ENCODE measurements at places on chromosomes 1 and 21.

DNA sequence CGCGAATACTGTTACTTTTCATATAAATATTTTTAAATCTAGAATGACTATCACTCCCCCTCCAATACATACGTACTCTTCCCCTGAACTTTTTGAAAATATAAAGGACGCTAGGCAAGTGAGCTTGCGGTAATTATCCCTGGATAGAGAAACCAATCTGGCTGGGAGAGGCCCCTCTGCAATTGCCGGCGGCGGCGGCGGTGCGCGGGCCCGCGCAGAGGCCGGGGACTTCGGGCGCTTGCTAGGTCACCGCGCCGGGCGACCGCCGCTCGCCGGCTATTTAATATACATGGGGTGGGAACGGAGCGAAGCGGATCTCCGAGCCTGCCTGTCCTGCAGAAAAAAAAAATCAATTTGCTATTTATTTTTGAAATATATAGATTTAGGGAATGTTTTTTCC is 416.3 kb upstream of the ESRRG start:
- no peak overlapping the region for H3K27ac ChIP-seq
- no peaks in the 10 kb centered on the region for H3K4me1 ChIP-seq
- H3K27me3 ChIP-seq: no peaks in the 10 kb centered on the region

- H3K27ac ChIP-seq: no peak overlapping the region
- H3K4me1 ChIP-seq: no peaks in the 10 kb centered on the region
- no peaks in the 10 kb centered on the region for H3K27me3 ChIP-seq
- no peaks in the 10 kb centered on the region for H3K36me3 ChIP-seq
These were observed 800.3 kb downstream of the PLA2G4A start for GRCh38 chr1:187629075-187629474.

DNA sequence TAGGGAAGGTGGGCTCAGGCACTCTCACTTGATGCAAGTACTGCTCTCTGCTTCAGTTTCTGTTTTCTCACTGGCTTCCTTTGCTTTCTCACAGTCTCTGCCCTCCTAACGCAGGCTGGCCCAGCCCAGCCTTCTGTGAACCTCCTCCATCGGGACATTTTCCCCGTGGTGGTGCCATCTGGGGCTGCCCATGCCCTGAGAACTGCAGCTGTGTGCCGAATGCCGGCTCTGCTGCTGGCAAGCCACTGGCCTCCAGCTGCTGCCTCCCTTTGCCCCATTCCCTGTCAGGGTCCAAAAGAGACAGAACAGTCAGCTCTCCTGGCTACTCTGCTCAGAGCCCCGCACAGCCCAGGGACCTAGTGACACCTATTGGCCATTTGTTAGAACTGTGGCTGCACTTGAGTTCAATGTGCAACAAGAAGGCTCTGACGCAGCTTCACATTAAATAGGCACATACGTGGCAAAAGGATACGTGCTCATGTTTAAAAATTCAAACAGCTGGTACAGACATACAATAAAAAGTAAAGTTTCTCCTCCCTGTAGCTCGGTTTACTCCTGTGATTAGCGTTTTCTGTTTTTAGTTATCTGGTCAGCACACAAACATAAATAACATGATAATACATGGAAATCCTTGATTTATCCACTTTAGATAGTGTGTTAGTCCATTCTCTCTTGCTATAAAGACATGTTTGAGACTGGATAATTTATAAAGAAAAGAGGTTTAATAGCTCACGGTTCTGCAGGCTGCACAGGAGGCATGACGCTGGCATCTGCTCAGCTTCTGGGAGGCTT is 46.6 kb downstream of the FCRL5 start:
- no peaks in the 10 kb centered on the region for H3K36me3 ChIP-seq
- DNase-seq: peak; percentile 39
- H3K27me3 ChIP-seq: peaks cover 6% of the 10 kb centered on the region
- H3K27ac ChIP-seq: no peak overlapping the region

- no peaks in the 10 kb centered on the region for H3K4me1 ChIP-seq
- no peak overlapping the region for H3K27ac ChIP-seq
- peak; percentile 13 for DNase-seq
These were observed 193.6 kb downstream of the RPS6KC1 start for GRCh38 chr1:213244664-213245091.

GRCh38 chr1:167776616-167777268 is 55.0 kb downstream of the MPZL1 start:
- no peaks in the 10 kb centered on the region for H3K4me1 ChIP-seq
- H3K4me3 ChIP-seq: no peak overlapping the region
- H3K27me3 ChIP-seq: no peaks in the 10 kb centered on the region
- H3K36me3 ChIP-seq: no peaks in the 10 kb centered on the region
- no peak overlapping the region for H3K27ac ChIP-seq

DNA sequence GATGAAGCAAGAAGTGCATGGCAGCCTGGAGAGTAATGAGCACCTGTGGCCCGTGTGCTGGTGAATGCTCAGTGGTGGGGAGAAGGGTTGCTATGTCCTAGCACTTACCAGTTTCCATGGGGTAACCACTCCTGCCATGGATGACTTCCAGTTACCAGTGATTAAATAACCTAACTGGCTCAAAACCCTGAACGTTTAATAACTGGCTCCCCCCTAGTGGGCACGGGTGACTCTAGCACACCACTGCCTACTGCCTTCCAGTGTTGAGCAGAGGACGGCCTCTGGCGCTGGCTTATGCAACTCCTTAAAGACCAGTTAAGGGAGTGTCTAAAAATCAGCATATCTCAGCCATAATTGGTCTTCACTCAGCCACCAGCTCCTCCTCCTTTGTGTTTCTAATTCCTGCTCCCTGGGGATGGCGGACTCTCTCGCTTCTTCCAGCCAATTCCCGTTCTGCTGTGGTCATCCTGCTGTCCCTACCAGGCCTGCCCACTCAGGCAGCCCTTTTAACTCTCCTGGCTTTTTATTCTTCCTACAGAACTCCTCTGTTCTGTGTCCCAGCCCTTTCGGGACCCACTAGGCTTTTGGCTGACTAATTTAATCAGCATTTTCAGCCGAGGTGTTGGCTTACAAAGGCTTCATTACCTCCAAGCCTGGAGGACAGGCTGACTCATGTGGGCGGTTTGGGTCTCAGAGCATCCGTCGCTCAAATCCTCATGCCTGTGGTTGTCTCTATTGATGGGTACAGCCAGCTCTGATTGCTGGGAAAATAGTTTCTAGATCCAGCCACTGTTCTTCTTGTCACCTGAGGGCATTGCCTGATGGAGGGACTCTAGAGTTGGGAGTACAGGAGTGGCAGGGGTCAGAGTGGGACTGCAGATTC is 332.4 kb downstream of the CAMTA1 start:
- DNase-seq: peak; percentile 85
- H3K36me3 ChIP-seq: no peaks in the 10 kb centered on the region
- H3K4me1 ChIP-seq: peaks cover 11% of the 10 kb centered on the region
- H3K4me3 ChIP-seq: peak overlapping the region; percentile 18
- H3K27ac ChIP-seq: peak overlapping the region; percentile 31
- no peaks in the 10 kb centered on the region for H3K27me3 ChIP-seq

DNA sequence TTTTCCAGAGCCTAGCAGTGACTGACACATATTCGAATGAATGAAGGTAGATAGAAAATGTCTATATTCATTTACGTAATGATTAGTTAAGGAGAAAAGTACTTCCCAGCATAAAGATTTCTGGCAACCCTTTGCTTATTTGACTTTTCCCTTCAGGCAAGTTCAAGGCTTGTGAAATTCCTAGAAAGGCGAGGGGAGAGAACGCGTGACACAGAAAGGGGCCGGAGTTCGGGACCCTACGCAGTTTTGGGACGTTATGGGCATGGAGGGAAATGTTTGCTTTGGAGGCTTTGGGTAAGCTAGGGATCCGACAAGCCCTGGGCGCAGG is 472 bp upstream of the USP25 start:
- peak overlapping the region; percentile 76 for H3K4me3 ChIP-seq
- H3K27me3 ChIP-seq: no peaks in the 10 kb centered on the region

DNA sequence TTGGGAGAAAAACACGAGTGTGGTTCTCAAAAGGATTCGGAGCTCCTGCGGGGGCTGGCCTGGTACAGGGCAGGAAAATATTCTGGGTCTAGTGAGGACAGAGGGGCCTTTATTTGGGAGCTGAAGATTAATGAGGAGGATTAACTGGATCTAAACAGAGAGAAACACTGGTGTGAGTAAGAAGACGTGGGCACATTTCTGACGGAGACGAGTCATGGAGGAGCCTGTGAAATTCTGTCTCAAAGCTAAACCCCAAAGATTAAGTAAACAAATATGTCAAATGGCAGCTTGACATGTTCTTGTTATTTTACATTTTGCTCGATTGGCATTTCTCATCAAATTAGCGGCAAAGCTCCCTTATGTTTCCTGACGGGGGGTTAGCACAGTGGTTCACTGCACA is 12.8 kb downstream of the PROK1 start:
- no peaks in the 10 kb centered on the region for H3K27me3 ChIP-seq
- no peak overlapping the region for H3K4me3 ChIP-seq
- DNase-seq: peak; percentile 10
- no peaks in the 10 kb centered on the region for H3K36me3 ChIP-seq

DNA sequence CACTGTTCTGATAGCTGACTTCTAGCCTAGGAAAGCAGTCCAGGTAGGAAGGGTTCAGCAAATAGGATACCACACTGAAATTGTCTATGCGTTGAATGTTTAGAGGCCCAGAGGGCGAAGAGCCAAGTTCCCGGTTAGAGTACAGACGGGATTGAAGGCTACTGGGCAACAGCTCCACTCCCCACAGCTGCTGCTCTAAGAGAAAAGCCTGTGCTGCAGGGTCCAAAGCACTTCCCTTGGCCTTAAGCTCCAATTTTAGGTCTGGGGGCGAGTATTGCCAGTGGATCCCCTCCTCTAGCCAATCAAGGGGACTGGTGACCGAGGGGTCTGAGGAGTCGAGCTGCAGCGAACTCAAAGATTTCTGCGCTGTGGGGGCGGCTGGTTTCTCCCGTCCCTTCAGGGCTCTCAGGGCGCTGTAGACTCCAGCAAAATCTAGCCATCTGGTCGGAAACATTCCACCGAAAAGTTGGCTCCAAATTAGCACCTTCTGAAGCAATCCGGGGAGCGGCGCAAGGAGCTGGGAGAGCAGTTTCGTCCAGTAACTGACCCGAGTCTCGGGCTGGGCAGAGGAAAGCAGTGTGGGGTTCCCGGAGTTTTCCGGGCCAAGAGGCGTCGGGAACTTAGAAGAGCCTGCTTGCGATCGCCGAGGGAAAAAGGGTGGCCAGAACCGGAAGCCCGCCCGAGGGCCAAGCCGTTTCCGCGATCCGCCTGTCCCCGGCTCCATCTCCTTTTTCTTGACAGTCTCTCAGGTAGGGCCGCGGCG is 748 bp downstream of the PPP1R15B start:
- peak overlapping the region; percentile 93 for H3K27ac ChIP-seq
- DNase-seq: no peak
- H3K27me3 ChIP-seq: no peaks in the 10 kb centered on the region

- no peak for DNase-seq
- no peaks in the 10 kb centered on the region for H3K27me3 ChIP-seq
- no peak overlapping the region for H3K27ac ChIP-seq
- H3K4me1 ChIP-seq: no peaks in the 10 kb centered on the region
These were observed 102.3 kb downstream of the LACTBL1 start for GRCh38 chr1:22870201-22870871.

DNA sequence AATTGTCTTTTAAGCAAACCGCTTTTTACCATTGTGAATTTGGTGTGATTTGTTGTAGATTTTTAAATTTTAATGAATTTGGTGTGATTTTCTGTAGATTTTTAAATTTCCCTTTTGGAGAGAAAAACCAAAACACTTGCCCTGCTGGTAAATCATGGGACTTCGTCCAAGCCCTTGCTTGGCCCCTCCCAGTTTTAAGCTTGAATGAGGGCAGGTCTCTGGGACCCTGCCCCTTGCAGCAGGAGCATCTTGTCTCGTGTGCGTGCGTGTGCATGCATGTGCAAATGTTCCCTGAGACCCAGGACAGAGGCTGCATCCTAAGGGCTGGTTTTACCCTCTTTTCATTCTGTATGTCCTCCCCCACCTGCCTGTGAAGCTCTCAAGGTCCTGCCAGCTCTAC is 248.6 kb downstream of the GREM2 start:
- no peak overlapping the region for H3K27ac ChIP-seq
- H3K27me3 ChIP-seq: no peaks in the 10 kb centered on the region
- no peaks in the 10 kb centered on the region for H3K4me1 ChIP-seq
- no peaks in the 10 kb centered on the region for H3K36me3 ChIP-seq
- H3K4me3 ChIP-seq: no peak overlapping the region

DNA sequence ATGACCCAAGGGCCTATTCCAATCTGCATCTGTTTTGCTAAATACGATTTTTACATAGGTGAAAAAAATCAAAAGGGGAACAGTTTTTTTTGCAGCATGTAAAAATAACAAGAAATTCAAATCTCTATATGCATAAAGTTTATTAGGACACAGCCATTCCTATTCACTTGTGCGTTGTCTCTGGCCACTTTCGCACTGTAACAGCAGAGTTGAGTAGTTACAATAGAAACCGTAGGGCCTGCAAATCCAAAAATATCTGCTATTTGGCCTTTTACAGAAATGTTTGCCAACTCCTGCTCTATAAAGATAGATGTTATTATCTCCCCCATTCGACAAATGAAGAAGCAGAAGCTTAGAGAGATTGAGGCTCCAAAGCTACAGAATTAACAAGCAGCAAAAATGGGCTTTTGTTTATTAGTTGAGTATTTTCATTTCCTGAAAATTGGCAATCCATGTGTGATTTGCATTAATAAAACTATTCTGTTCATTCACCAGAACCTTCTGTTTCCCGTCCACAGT is 5.5 kb downstream of the DYNLT5 start:
- DNase-seq: no peak
- no peaks in the 10 kb centered on the region for H3K27me3 ChIP-seq

- no peak for DNase-seq
- peaks cover 60% of the 10 kb centered on the region for H3K36me3 ChIP-seq
- H3K4me1 ChIP-seq: no peaks in the 10 kb centered on the region
- no peak overlapping the region for H3K4me3 ChIP-seq
- no peaks in the 10 kb centered on the region for H3K27me3 ChIP-seq
- H3K27ac ChIP-seq: no peak overlapping the region
These were observed 38.8 kb downstream of the PARP1 start for GRCh38 chr1:226369110-226369509.

DNA sequence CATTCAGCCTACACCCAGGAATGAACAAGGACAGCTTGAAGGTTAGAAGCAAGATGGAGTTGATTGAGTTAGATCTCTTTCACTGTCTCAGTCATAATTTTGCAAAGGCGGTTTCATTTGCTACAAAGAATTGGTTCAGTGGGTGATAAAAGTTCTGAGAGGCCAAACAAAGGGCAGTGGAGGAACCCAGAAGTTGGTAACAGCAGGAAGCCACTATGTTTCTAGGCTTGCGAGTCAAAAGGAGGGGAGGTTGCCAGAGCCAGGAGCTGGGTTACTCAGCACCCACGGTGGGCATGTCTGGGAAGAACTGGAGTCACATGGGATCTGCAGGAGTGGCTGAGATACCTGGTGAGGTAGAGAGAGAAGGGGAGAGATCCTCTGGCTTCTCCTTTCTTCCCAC is 64.2 kb upstream of the MRPS6 start:
- H3K4me3 ChIP-seq: no peak overlapping the region
- no peaks in the 10 kb centered on the region for H3K36me3 ChIP-seq
- no peaks in the 10 kb centered on the region for H3K27me3 ChIP-seq

GRCh38 chr1:227725046-227725445 is 10.1 kb downstream of the JMJD4 start:
- no peaks in the 10 kb centered on the region for H3K27me3 ChIP-seq
- H3K27ac ChIP-seq: no peak overlapping the region
- no peaks in the 10 kb centered on the region for H3K36me3 ChIP-seq
- H3K4me3 ChIP-seq: no peak overlapping the region
